ENCODE measurements at places on chromosomes 11 and 22. TPM values are rescaled to one million over a fixed set of nuclear protein-coding genes. Genes with fewer than 3 reads are reported as not detected.

DNA sequence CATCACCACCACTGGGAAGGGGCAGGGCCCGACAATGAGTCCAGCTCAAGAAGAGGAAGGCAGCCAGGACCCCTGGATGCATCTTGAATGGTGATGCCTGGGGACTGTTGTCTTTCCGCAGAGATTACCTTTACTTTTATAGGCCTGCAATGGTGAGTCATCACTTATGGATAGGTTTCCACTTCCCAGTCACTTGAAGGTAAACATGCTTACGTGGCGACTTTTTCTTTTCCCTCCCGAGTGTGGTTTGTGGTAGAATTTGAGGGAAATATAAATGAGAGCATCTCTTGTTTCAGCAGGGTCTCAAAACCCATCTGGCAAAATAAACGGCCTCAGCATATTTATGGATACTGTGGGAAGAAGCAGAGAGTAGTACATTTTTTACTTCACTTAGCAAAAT is at the start of gene MMP13:
Gene MMP13 (minus strand): TSS at position 109 of the 400 bp plus-strand sequence. CDS start 27 bp downstream, at position 82.
- no peaks in the 10 kb centered on the region for H3K36me3 ChIP-seq
- no peaks in the 10 kb centered on the region for H3K27me3 ChIP-seq
- H3K4me1 ChIP-seq = no peaks in the 10 kb centered on the region
- DNase-seq = no peak
- H3K4me3 ChIP-seq = no peak within 1 kb of the TSS
- H3K27ac ChIP-seq = no peak within 1 kb of the TSS

- no peaks in the 10 kb centered on the region for H3K36me3 ChIP-seq
- H3K27me3 ChIP-seq = no peaks in the 10 kb centered on the region
- no peaks in the 10 kb centered on the region for H3K4me1 ChIP-seq
- DNase-seq = no peak
- H3K4me3 ChIP-seq = no peak overlapping the region
These were observed 513.0 kb downstream of the SOX6 start for GRCh38 chr11:15843309-15843872.

DNA sequence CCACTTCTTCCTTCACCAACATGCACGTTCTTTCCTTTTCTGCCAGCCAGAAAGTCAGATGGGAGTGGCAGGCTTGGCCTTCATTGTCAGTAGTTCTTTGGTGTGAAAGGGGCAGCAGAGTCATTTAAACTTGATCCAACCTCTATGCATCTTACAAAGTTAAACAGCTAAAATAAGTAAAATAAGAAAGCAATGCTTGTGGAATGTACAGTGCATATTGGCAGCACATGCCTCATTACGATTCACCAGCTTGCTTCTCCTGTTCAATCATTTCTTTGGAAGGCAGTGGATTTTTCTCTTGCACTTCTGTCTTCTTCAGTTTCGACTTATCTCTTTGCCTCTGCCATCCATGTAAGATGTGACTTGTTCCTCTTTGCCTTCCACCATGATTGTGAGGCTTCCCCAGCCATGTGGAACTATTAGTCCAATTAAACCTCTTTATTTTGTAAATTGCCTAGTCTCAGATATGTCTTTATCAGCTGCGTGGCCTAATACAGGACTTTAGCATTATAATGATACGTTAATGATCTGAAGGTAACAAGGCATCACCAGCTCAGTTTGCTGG is 14.8 kb downstream of the LGALS12 start:
- no peaks in the 10 kb centered on the region for H3K4me1 ChIP-seq
- no peak for DNase-seq
- no peaks in the 10 kb centered on the region for H3K27me3 ChIP-seq
- H3K4me3 ChIP-seq = no peak overlapping the region
- no peaks in the 10 kb centered on the region for H3K36me3 ChIP-seq

GRCh38 chr11:69382131-69383128 is 88.5 kb downstream of the MYEOV start:
- no peak overlapping the region for H3K27ac ChIP-seq
- H3K27me3 ChIP-seq = no peaks in the 10 kb centered on the region
- DNase-seq = peak; percentile 71
- no peaks in the 10 kb centered on the region for H3K36me3 ChIP-seq

The MYO18B gene
- 31.6 TPM for total RNA-seq

The FOLH1 gene
- total RNA-seq = 1.6 TPM

- no peak overlapping the region for H3K27ac ChIP-seq
- H3K4me3 ChIP-seq = no peak overlapping the region
- H3K4me1 ChIP-seq = no peaks in the 10 kb centered on the region
- no peaks in the 10 kb centered on the region for H3K36me3 ChIP-seq
- DNase-seq = no peak
- no peaks in the 10 kb centered on the region for H3K27me3 ChIP-seq
These were observed 35.4 kb upstream of the TREH start for GRCh38 chr11:118714816-118715215.

DNA sequence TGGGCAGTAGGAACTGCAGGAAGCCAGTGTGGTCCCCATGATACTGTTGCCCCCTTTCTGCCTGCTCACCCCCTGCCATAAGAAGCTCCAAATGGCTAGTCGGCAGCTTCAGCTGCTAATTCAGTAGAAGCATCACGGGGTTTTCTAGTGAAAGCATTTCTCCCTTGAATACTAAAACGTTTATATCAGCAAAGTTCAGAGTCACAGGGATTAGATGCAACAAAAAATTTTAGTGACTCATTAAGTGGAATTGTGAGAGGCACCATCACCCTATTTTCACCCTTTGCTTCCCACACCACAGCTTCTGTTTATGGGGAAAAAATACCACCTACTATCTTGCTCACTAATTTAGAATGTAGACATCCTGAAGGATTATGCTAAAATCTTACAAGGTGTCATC is 25.2 kb downstream of the RAB39A start:
- H3K27me3 ChIP-seq = no peaks in the 10 kb centered on the region
- DNase-seq = no peak
- H3K4me1 ChIP-seq = no peaks in the 10 kb centered on the region
- H3K36me3 ChIP-seq = no peaks in the 10 kb centered on the region
- no peak overlapping the region for H3K27ac ChIP-seq

The HEPN1 gene
- 0.51 TPM for total RNA-seq

GRCh38 chr11:94738746-94739145 is 29.4 kb upstream of the AMOTL1 start:
- H3K4me3 ChIP-seq = no peak overlapping the region
- no peak overlapping the region for H3K27ac ChIP-seq
- DNase-seq = no peak
- no peaks in the 10 kb centered on the region for H3K36me3 ChIP-seq
- H3K27me3 ChIP-seq = no peaks in the 10 kb centered on the region

The SCGB2A2 gene
- total RNA-seq = not detected

DNA sequence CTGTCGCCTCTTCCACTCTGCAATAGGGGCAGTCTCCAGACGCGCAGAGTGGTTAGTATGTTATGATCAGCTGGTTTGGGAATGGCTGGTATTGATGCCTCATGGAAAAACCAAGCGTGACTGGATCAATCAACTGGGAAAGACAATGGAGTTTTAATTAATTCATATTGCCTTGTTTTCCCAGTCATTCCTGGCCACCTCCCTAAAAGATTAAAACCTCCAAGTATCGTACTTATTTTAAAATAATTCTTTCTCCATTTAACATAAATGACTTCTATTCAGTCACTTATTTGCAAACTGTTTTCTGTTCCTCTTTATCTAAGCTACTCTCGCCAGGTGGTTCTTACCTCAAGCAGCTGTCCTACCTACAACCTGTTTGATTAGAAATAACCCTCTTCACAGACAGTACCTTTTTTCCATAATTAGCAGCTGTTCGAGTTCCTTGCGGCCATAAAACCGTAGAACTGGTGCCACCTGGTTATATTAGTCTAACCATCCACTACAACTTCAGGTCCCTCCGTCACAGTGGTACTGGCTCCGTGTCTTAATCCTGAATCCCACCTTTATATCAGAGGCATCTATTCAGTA is 898 bp downstream of the ZNF215 start:
- H3K27me3 ChIP-seq = no peaks in the 10 kb centered on the region
- peak overlapping the region; percentile 65 for H3K4me3 ChIP-seq

GRCh38 chr11:28756977-28757376 is 648.8 kb downstream of the METTL15 start:
- H3K36me3 ChIP-seq = no peaks in the 10 kb centered on the region
- H3K27me3 ChIP-seq = no peaks in the 10 kb centered on the region
- no peak for DNase-seq

The HBG2 gene
- not detected for total RNA-seq

GRCh38 chr11:116840224-116840745 is 2.9 kb upstream of the APOA1 start:
- no peaks in the 10 kb centered on the region for H3K27me3 ChIP-seq
- DNase-seq = peak; percentile 53
- H3K36me3 ChIP-seq = no peaks in the 10 kb centered on the region
- no peak overlapping the region for H3K27ac ChIP-seq
- no peak overlapping the region for H3K4me3 ChIP-seq

The DPP3 gene
- 24.8 TPM for total RNA-seq

The OR52A5 gene
- total RNA-seq = not detected

DNA sequence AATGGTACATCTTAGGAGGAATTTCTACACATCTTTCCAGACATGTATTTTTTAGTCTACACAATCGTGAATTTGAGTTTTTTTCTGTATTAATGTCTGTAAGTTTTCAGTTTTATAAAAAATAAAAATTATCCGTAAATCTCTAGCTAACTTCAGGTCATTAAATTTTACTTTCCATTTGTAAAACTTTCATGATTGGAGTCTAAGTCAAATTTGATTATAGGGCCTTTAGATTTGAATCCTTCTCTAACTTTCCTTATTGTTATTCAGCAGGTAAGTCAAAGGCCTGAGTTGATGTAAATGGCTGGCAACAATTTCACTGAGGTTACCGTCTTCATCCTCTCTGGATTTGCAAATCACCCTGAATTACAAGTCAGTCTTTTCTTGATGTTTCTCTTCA is at the start of gene OR8I2:
Gene OR8I2 (plus strand): TSS at position 301 of the 400 bp plus-strand sequence. CDS start 0 bp downstream, at position 301.
- no peaks in the 10 kb centered on the region for H3K36me3 ChIP-seq
- no peak within 1 kb of the TSS for H3K27ac ChIP-seq
- H3K4me3 ChIP-seq = no peak within 1 kb of the TSS
- no peak for DNase-seq

- peak; percentile 37 for DNase-seq
- no peak overlapping the region for H3K4me3 ChIP-seq
- peaks cover 5% of the 10 kb centered on the region for H3K36me3 ChIP-seq
- H3K27ac ChIP-seq = no peak overlapping the region
- no peaks in the 10 kb centered on the region for H3K27me3 ChIP-seq
These were observed 26.7 kb downstream of the TREH start for GRCh38 chr11:118652681-118653181.

The SCO2 gene
- total RNA-seq = 5.1 TPM

DNA sequence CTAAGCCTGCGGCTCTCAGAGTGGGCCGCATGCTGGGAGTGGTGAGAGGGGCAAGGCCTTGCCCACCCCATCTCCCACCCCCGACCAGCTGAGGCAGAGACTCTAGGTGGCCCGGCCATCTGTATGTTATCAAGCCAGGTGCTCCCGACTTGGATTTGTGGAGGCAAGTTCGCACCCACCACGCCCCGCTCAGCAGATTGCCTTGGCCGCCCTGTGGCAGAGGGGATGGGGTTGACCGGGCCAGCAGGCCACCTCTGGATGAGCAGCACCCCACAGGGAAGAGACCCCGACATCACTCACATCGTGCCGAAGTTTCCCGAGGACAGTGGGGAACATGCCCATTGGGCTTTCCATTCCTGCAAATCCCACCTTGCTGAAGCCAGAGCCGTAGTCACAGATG is 40.8 kb downstream of the DHCR7 start:
- no peaks in the 10 kb centered on the region for H3K4me1 ChIP-seq
- no peaks in the 10 kb centered on the region for H3K36me3 ChIP-seq
- no peak overlapping the region for H3K27ac ChIP-seq
- no peak for DNase-seq
- no peak overlapping the region for H3K4me3 ChIP-seq

The SLC6A5 gene
- not detected for total RNA-seq

DNA sequence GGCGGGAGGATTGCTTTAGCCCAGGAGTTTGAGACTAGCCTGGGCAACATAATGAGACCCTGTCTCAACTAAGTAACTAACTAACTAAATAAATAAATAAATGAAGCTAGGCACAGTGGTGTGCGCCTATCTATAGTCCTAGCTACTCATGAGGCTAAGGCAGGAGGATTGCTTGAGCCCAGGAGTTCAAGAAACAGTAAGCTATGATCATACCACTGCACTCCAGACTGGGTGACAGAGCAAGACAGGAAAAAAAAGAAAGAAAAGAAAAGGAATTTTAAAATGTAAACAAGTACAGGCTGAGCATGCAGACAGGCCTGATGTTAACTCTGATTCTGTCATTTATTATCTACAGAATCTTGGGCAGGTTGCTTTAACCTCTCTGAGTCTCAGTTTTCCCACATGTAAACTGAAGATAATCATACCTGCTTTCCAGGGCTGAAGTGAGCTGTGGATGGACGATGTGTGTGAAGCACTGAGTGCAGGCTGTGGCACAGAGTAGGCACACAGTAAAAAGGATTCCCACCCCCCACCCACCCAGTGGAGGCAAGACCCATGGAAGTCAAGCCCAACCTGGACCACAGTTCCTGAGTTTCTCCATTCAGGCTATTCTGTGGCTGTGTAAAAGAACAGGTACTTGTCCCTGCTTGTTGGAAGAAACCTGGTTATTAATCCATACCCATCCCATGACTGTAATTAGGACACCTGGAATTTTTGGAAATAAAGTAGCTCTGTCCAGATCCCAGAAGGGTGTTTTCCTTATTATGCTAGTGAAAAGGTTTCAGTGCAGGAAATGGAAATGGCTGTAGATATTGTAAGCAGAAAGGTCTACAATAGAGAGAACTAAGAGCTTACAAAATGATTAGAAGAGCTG is 18.7 kb upstream of the SCUBE2 start:
- no peaks in the 10 kb centered on the region for H3K4me1 ChIP-seq
- no peaks in the 10 kb centered on the region for H3K36me3 ChIP-seq
- H3K4me3 ChIP-seq = no peak overlapping the region
- DNase-seq = no peak
- no peak overlapping the region for H3K27ac ChIP-seq
